H54 (cell line): ENCODE measurements at places on chromosomes 7 and 10.

- DNase-seq: no peak
These were observed 120.4 kb upstream of the RAB11FIP2 start for GRCh38 chr10:118167056-118167700.

DNA sequence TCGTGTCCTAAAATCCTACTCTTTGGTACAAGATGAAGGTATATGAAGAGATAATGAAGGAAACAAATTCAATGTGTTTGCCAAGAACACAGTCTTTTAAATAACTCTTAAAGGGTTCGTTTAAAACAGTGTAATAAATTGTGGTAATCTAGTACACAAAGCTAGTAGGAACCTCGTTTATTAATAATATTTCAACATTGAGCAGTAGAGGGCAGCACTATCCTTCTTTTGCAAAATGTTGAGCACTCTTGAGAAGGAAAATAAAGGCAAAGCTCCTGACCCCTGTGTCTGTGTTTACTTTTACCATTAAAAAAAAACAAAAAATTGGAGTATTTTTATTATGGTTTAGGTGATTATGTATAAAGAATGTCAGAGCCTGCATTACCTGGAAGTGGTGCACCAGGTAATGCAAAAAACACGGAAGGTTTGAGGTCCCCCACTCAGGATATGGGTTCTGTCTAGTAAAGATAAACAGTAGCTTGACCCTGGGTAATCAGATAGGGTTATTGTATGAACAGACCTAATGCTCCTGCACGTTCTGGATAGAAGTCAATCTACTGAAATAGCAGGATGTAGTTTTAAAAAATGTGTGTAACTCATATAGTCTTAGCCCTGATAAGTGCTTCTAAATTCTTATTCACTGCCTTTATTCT is 5.7 kb upstream of the GOT1 start:
- no peak for DNase-seq

- DNase-seq: no peak
These were observed 76.6 kb downstream of the SEMA3C start for GRCh38 chr7:80842022-80842790.

- no peak for DNase-seq
These were observed 479.2 kb downstream of the HTR7 start for GRCh38 chr10:90378524-90379076.

GRCh38 chr7:80060218-80060806 is 74.3 kb upstream of the GNAI1 start:
- DNase-seq: no peak

- no peak for DNase-seq
These were observed 209.6 kb upstream of the SH2B2 start for GRCh38 chr7:102077081-102077480.

GRCh38 chr10:6699336-6699735 is 119.3 kb upstream of the PRKCQ start:
- DNase-seq: no peak

DNA sequence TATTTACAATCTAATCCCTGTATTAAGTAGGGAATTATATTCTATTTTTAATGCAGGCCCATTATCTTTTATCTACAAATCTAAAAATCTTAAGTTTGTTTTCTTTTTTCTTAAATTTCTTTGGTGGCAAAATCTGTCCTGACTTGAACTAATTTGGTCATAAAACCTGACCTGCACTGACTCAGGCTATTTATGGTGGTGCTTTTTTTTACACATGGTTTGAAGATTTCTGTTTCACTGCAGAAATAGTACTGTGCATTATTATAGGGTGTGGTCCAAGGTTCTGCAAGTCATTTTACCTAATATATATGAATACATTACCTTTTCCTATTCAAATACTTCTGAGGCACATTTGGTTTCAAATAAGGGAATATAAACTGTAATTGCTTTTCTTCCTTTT is 137.0 kb downstream of the CD36 start:
- no peak for DNase-seq

GRCh38 chr7:129136887-129137642 is 7.4 kb upstream of the TSPAN33 start:
- DNase-seq: no peak

GRCh38 chr10:12742771-12743170 is 258.7 kb downstream of the CCDC3 start:
- DNase-seq: no peak

GRCh38 chr7:139876622-139877283 is 47.7 kb downstream of the TBXAS1 start:
- DNase-seq: no peak
